ENCODE measurements at places on chromosomes 5 and 9. TPM values are rescaled to one million over a fixed set of nuclear protein-coding genes. Genes with fewer than 3 reads are reported as not detected.

DNA sequence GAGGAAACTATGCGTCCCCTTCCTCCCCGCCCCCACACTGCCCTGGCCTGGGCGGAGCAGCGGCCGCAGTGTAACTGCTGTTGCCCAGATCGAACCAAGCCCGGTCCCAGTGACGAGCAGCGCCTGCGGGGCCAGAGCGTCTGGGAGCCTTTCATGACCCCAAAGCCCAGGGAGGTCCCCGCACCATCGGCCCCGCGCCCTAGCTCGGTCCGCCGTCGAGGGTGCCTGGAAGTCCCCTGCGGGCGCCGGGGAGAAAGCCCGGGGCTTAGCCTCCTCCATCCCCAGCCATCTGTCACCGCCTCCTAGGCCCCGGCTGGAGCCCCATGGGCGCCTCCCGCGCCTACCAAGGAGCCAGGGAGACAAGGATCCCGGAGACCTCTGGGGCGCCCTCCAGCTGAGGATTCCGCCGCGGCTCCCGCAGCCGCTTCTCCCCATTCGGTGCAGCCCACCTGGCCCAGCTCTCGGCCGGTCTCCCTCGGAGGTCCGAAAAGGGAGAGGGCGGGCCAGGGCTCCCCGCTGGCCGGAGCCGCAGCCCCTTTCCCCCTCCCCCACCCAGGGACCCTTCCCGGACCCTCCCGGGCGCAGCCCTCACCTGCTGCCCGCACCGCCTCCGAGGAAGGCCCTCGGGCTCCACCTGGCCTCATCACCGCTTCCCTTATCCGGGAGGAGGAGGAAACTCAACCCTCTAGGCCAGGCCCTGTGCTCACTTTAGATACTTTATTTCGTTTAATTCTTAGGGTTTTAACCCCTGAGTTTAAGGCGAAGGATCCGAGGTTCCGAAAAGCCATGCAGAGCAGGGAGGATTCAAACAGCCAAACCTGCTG is 45.6 kb downstream of the APTX start:
- no peak for DNase-seq

DNA sequence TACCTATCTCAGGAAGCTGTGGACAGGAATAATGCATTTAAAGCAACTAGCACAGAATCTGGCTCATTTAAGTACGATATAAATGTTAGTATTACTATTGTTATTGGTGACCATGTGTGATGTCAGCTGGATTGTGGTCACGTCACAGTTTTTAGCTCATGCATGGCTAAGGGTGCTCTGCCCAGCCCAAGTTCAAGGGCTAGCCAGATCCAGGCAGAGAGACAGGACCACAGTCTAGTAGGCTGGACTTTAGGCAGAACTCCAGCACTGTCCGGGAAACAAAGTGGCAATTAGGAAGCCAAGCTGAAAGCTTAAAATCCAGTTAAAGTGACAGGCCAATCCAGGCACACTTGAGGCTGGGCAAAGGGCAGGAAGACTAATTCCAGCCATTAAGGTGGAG is 273.6 kb downstream of the ADAMTSL1 start:
- no peak for DNase-seq

DNA sequence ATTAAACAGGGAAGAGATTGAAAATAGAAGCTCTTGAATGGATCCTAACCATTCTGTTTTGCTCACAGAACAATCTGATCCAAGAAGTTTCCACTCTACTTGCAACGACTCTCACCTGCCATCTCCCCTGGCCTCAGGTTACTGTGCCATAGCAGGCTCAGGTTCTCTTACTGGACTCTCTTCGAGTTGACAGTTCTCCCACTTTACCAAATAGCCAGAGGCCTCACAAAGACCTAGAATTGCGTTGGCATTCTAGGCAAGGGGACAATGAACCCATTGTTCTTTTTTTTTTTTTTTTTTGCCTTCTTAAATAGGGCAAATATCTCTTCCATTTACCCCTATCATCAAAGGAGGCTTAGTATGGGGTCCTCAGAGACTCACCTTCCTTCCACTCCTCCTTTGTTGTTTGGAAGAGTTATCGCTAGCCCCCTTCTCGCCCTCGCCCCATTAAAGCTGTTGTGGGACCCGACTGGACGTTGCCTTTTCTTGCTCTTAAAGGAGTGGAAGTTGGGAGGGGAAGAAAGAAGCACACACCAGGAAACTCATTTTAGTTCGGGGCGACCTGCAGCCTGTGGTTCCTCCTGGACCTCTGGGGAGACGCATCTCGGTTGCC is 688 bp upstream of the PLPPR1 start:
- no peak for DNase-seq

DNA sequence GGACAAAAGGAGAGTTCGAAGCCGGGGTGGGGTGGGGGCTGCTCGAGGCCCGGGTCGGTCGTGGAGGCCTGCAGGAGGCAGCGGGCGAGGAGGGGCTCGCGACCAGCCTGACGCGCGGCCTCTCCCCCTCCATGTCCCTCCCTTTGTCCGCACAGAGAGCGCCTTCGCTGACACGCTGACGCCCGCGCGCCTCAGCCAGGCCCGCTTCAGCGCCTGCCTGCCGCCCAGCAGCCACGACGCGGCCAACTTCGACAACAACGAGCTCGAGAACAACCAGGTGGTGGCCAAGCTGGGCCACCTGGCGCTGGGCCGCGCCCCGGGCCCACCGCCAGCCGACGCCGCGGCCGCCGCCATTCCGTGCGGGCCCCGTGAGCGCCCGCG is 42.2 kb downstream of the NEURL1B start:
- no peak for DNase-seq

GRCh38 chr5:169351721-169352120 is 50.8 kb upstream of the SLIT3 start:
- no peak for DNase-seq

- no peak for DNase-seq
Observed at GRCh38 chr9:16817002-16817401, 53.5 kb downstream of the BNC2 start.

GRCh38 chr5:68033961-68034571 is 181.5 kb upstream of the PIK3R1 start:
- peak; percentile 63 for DNase-seq

- DNase-seq: no peak
Observed at GRCh38 chr5:158198636-158199035, 339.7 kb upstream of the CLINT1 start.

GRCh38 chr9:95634536-95634935 is 117.8 kb upstream of the PTCH1 start:
- no peak for DNase-seq

GRCh38 chr9:90142580-90142979 is 500.0 kb downstream of the DIRAS2 start:
- DNase-seq: peak; percentile 42

- no peak for DNase-seq
Observed at GRCh38 chr5:153206361-153206760, 284.1 kb upstream of the GRIA1 start.

DNA sequence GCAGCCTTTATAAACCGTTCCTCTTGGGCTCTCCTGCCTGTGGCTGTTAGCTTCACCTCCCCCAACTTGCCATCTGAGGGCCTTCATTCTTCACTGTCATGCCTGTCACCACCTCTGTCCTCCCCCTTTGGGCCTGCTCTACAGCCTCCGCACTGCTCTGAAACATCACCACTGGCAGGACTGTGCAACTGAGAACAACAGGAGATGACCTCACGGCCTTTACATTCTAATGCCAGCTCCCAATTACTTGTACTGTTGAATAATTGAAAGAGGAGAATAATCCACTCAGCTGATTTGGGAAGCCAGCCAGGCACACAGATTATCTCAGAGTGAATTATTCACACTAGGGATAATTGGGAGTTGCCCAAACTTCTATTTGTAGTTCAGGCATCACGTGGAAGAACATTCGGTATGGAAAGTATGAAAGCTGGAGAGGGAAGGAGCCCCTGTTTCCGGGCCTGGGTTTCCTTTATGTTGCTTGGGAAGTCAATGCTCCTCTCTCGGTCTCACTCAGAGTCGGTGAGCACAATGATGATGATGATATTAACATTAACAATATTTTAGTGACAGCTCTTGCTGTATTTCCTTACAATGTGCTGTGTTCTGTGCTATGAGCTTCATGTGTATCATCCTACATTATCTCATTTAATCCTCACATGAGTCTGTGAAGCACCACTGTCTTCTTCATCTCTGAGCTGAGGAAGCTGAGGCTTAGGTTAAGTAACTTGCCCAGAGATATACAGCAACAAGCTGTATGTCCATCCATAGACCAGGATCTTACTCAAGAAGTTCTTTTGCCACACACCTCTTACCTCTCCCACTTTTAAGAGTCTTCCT is 99.3 kb upstream of the LRRTM2 start:
- peak; percentile 86 for DNase-seq

GRCh38 chr5:57316798-57317327 is 143.0 kb downstream of the GPBP1 start:
- DNase-seq: no peak

GRCh38 chr9:90306158-90306557 is 336.5 kb downstream of the DIRAS2 start:
- no peak for DNase-seq

DNA sequence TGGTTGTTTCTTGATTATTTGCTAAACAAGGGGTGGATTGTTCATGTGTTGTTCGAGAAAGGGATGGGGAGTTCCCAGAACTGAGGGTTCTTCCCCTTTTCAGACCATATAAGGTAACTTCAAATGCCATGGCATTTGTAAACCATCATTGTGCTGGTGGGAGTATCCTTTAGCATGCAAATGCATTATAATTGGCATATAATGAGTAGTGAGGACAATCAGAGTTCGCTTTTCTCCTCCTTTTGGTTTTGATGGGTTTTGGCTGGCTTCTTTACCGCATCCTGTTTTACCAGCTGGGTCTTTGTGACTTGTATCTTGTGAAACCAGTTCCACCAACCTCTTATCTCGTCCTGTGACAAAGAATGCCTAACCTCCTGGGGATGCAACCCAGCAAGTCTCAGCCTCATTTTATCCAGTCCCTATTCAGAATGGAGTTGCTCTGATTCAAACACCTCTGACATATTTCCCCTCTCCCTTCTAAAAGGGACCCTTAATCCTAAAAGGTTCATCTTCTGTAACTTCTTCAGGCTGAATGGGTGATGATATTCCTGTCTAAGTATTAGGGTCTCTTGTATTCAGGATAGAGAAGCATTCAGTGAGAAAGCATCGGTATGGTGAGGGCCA is 8.7 kb upstream of the FBN2 start:
- no peak for DNase-seq

DNA sequence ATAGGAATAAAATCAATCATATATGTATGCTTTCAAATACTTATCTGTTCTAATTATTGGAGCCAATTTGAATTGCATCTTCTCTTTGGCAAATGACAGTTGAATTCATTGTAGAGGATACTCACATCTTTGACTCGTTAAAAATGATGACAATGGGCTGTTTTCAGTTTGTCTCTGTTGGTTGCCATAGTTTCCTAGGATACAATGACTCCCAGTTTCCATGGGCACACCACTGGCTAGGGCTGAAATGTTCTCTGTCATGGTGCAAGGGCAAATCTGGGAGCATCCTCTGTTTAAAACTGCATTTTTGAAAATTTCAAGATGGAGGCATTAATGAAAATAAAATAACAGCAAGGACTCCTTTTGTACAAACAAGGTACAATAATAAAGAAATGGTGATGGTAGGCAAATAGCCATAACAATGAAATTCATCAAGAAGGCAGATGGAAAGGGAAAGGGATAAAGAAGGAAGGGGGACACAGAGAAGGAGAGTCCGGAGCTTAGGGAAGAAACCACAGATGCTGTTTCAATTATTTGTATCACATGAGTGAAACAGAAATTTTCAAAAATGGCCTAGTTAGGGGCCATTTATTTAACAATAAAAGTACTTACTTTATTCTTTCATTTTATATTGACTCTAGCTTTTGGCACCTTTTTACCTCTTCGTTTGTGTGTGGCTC is 378.8 kb upstream of the SEMA6A start:
- no peak for DNase-seq

DNA sequence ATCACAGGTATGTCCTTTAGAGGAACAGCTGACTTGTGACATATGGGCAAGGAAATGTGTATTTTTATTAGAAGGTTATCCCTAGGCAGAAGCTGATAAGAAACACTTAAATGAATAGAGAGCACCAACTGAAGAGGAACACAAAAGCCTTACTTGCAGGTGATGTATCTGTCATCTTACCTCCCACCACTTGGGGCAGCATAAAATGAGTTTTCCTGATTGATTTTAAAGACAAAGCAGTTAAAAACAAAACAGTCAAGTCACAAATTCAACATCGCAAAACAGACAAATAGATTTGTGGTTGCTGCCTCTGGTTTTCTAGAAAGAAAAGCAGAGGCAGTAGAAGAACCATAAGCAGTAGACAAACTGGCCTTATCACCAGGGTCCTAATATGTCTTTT is 302.4 kb upstream of the ZNF462 start:
- no peak for DNase-seq

DNA sequence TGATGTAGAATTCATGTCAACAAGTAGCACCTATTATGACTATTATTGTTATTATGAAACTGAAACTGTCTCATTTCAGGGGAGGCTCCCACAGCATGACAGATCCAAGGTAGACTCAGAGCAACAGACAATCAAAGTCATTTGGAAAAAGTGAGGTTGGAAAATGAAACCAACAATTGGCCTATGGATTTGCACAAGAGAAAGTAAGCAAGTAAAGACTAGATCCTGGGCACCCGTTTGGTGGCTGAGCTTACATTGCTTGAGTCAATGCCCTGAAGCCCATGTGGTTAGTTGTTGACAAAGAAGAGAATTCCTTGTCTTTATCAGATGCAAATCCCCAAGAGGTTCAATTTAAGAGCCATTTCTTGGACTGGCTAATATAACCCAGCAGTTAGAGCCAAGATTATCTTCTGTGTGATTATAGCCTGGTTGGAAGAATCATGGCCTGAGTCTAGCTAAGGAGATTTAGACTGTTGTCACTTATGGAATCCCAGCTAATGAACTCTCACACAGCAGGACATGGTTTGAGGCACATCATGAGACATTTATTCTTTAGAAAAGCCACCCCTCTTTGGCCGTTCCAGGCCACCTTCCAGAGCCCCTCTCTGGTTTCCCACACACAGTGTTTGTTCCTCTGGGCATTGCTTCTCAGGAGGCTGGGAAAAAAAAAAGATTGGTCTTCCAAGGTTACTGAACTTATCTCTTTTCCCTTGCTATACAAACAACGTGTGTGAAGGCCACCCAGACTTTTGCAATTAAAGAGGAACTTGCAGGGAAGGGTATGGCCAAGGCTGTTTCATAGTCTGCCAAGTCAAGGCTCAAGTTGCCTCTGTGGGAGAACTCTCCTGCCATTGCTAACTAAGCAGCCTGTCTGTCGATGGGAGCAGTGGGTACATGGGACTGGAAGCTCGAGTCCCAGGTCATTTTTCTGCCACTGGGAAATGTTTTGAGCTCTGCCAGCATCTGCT is 399.5 kb downstream of the ENC1 start:
- DNase-seq: no peak

Gene ATOSB
- total RNA-seq: 17.9 TPM

Gene DIPK1B
- 23.2 TPM for total RNA-seq

Gene RBM27
- 12.5 TPM for total RNA-seq

Gene SLC23A1
- not detected for total RNA-seq

Gene FSTL4
- 0.21 TPM for total RNA-seq

Gene DMGDH
- 3.0 TPM for total RNA-seq

Gene GADD45G
- total RNA-seq: 107 TPM

Gene PRDM12
- total RNA-seq: not detected

All from left cardiac atrium (tissue), 4 donors.